Chondrocyte (in vitro differentiated cells): ENCODE measurements at places on chromosomes 2 and 18.

DNA sequence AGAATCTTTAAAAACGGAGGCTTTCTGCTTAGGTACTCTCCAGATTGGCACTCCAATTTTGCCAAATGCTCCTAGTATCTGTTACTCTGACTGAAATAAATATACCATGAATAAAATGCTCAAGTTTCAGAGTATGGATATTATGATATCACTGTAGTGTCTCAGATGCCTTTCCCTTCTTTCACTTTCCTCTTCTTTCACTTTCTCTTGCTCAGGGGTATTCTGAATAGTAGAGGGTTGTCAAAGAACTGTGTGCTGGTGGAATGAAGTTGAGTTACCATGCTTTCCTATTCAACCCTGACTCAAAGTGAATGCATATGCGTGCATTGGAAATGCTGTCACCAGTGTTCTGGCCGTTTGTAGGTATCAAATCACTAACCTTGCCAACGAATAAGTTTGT, 1015.2 kb upstream of the FANCL start:
- H3K4me3 ChIP-seq, result no peak overlapping the region
- no peaks in the 10 kb centered on the region for H3K4me1 ChIP-seq
- no peak for DNase-seq
- H3K27ac ChIP-seq, result no peak overlapping the region
- H3K36me3 ChIP-seq, result no peaks in the 10 kb centered on the region
- peaks cover 2% of the 10 kb centered on the region for H3K27me3 ChIP-seq

DNA sequence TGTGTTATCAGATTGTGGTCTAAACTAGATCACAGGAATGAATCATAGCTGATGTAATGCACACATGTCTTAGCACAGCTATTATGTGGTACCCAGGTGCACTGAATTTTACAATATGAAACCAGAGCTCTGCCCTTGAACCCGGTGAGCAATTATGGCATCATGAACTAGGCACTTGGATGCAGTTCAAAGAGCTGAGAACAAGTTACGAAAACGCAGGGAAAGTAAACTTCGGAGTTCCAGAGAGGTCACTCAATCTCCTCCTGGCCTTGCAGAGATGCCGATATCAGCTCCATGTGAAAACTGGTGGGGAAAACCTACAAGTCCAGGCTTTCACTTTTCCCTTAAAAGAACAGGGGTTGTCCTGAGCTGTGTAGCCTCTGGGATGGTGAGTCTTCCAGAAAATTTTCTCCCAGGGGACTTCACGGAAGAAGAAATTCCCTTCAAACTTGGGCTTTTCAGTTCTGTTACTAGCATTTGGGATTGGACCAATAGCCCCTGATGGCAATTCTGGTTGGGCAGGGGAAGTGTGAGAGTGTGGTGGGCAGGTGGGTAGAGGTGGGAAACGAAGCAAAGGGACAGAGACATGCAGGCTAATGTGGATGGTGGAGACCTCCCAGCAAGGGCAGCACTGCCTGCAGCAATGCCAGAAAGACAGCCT, 71.1 kb upstream of the SH3BP4 start:
- H3K4me3 ChIP-seq, result no peak overlapping the region
- DNase-seq, result no peak
- peaks cover 3% of the 10 kb centered on the region for H3K36me3 ChIP-seq
- peaks cover 16% of the 10 kb centered on the region for H3K4me1 ChIP-seq
- H3K27ac ChIP-seq, result no peak overlapping the region

DNA sequence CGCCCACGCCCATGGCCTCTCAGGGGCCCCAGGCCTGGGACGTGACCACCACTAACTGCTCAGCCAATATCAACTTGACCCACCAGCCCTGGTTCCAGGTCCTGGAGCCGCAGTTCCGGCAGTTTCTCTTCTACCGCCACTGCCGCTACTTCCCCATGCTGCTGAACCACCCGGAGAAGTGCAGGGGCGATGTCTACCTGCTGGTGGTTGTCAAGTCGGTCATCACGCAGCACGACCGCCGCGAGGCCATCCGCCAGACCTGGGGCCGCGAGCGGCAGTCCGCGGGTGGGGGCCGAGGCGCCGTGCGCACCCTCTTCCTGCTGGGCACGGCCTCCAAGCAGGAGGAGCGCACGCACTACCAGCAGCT, 2.4 kb downstream of the B3GNT7 start:
- no peaks in the 10 kb centered on the region for H3K36me3 ChIP-seq
- no peak overlapping the region for H3K27ac ChIP-seq
- DNase-seq, result no peak
- H3K4me3 ChIP-seq, result no peak overlapping the region
- H3K4me1 ChIP-seq, result peaks cover 19% of the 10 kb centered on the region

DNA sequence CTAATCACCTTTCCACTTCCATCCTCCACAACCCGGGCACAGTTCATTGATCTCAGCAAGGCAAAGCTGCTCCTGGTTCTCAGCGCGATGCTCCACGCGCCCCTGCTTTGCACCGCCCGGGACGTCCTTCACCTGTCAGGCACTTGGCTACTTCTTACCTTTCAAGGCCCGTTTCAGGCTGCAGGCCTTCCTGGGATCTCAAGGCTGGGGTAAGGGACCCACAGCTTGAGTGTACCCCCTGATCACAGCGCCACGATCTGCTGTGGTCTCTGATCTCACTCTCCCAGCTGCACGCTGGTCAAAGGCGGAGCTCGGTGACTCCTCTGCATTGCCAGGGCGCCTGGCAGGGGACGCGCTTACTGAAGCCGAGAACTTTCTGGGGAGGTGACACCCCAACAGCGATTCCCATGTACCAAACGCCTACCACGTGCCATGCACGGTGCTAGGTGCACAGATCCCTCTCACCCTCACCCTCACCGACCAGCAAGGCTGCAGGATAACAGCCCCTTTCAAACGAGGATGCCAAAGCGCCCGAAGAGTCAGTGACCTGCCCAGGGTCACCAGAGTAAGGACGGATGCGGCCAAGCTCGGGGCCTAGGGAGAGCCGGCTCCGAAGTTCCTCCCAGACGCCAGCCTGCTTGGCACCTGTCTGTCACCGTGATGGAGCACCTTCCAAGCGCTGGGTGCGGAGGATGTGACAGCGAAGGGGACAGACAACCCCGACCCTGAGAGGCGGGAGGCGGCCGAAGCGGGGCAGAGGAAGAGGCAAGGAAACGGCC, 818 bp downstream of the ITGB1BP1 start:
- H3K36me3 ChIP-seq, result no peaks in the 10 kb centered on the region
- no peaks in the 10 kb centered on the region for H3K27me3 ChIP-seq
- peaks cover 29% of the 10 kb centered on the region for H3K4me1 ChIP-seq
- H3K27ac ChIP-seq, result peak overlapping the region; percentile 81
- no peak for DNase-seq

- H3K4me1 ChIP-seq, result no peaks in the 10 kb centered on the region
- peaks cover 12% of the 10 kb centered on the region for H3K27me3 ChIP-seq
- no peak for DNase-seq
- no peak overlapping the region for H3K27ac ChIP-seq
- H3K4me3 ChIP-seq, result no peak overlapping the region
- H3K36me3 ChIP-seq, result no peaks in the 10 kb centered on the region
These were observed 184.0 kb downstream of the PDE11A start for GRCh38 chr2:177888581-177888980.

GRCh38 chr18:48656582-48656981, 117.8 kb downstream of the CTIF start:
- H3K4me3 ChIP-seq, result no peak overlapping the region
- H3K27me3 ChIP-seq, result no peaks in the 10 kb centered on the region
- H3K36me3 ChIP-seq, result peaks cover 3% of the 10 kb centered on the region

DNA sequence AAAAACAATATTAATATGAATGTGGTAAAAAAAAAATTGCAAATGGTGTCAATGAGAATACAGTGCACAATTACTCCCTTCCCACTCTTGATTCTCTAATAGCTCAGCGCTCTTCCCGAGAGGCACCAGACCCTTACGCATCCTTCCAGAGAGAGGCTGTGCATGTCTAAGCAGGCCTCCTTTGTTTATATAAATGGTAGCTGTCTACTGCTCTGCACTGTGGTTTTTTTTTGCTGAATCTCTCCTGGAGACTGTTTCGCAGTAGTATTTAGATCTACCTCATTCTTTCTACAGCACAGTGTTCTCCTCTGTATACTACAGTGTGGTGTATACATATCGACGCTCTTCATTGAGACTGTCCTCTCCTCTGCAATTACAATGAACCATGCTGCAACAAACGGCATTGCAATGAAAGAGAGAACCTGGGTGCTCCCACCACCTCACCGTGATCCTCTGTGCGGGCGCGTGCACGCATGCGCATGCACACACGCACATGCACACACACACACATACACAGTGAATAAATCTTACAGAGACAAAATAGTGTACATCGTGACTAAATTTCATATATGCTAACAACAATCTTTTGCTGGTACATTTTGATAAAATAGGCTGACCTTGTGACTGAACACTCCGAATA, 19.4 kb downstream of the SEPTIN10 start:
- peaks cover 3% of the 10 kb centered on the region for H3K36me3 ChIP-seq
- H3K27me3 ChIP-seq, result no peaks in the 10 kb centered on the region
- H3K4me3 ChIP-seq, result no peak overlapping the region
- DNase-seq, result no peak

GRCh38 chr18:13273800-13274199, 55.2 kb downstream of the LDLRAD4 start:
- peaks cover 3% of the 10 kb centered on the region for H3K36me3 ChIP-seq
- peak; percentile 46 for DNase-seq
- H3K27ac ChIP-seq, result peak overlapping the region; percentile 78
- H3K4me1 ChIP-seq, result peaks cover 87% of the 10 kb centered on the region
- no peaks in the 10 kb centered on the region for H3K27me3 ChIP-seq
- no peak overlapping the region for H3K4me3 ChIP-seq

GRCh38 chr2:1648241-1649102, 95.8 kb downstream of the PXDN start:
- no peak overlapping the region for H3K27ac ChIP-seq
- H3K27me3 ChIP-seq, result no peaks in the 10 kb centered on the region
- H3K4me3 ChIP-seq, result no peak overlapping the region
- peaks cover 13% of the 10 kb centered on the region for H3K4me1 ChIP-seq
- peaks cover 41% of the 10 kb centered on the region for H3K36me3 ChIP-seq

DNA sequence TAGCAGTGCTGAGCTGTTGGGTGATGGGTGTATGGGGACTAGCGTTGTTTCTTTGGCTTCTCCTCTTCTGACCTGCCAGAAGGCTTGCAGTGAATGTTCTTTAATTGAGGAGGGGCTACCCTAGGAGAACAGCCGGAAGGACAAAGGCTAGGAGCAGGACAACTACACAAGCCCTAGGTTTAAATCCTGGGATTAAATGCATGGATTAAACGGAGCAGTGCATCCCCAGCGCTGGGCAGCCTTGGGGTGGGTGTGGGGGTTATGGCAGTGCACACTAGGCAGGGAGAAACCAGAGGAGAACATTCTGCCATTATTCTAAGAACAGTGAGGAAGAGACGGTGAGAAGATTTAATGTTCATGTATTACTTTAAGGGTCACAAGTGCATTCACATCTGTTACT, 86.4 kb upstream of the MCFD2 start:
- no peak overlapping the region for H3K4me3 ChIP-seq
- peaks cover 35% of the 10 kb centered on the region for H3K4me1 ChIP-seq
- peaks cover 24% of the 10 kb centered on the region for H3K36me3 ChIP-seq

DNA sequence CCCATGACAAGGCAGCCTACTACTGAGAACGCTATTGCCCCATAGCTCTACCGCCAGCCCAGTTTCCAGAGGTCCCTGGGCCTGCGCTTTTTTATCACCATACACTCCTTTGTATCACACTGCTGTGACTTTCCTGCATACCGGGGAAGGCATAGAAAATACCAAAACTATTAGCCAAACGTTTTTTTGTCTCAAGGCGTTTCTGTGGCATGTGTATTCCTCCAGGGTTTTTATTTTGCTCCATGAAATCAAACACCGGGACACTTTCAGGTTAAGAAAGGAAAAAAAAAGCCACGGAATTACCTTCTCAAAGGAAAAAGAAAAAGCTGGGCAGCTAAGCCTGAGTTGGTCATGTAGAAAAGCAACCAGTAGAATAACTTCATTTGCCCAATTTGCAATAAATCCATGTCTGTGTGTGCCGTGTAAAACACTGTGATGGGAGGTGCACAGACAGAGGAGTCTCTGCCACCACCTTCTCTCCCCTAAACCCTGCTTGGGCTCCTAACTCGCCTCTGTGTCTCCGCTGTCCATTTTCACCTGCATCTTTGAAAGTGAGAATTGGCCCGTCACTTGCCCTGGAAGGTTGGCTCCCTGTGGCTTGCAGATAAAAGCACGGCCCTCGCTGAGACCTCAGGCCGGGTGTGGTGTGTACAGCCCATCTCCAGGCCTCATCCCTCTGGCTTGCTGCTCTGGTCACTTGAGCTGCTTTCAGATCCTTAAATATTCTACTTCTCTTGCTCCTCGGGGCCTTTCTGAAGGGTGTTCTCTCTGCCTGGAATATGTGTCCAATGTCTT, 1.7 kb downstream of the AMER3 start:
- peak overlapping the region; percentile 12 for H3K4me3 ChIP-seq
- no peaks in the 10 kb centered on the region for H3K36me3 ChIP-seq
- peaks cover 2% of the 10 kb centered on the region for H3K4me1 ChIP-seq
- DNase-seq, result no peak
- no peak overlapping the region for H3K27ac ChIP-seq
- peaks cover 60% of the 10 kb centered on the region for H3K27me3 ChIP-seq

- peak overlapping the region; percentile 38 for H3K27ac ChIP-seq
- H3K27me3 ChIP-seq, result no peaks in the 10 kb centered on the region
- H3K36me3 ChIP-seq, result peaks cover 28% of the 10 kb centered on the region
- H3K4me3 ChIP-seq, result no peak overlapping the region
These were observed 46.4 kb upstream of the NARS1 start for GRCh38 chr18:57668021-57668420.

- peaks cover 48% of the 10 kb centered on the region for H3K27me3 ChIP-seq
- H3K4me3 ChIP-seq, result no peak overlapping the region
- H3K36me3 ChIP-seq, result no peaks in the 10 kb centered on the region
- DNase-seq, result no peak
- H3K27ac ChIP-seq, result no peak overlapping the region
These were observed 35.1 kb downstream of the LOXHD1 start for GRCh38 chr18:46621871-46622270.

DNA sequence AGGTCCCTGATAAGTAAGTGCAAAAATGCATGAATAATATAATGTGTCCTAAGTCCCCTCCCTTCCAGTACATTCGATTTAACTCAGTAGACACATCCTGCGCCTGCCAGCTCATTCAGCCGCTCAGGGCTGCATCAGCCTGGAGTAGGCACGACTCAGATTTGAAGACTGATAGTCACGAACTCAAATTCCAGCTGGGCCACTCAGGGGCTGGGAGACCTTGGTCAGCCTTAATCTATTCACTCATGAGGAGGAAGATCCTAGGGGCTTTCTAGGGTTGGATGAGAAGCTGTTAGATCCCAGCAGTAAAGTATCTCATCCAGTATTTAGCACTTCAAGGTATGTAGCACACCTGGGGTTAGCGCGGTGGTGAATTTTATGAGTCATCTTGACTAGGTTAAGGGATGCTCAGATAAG, 98.9 kb upstream of the ODC1 start:
- no peaks in the 10 kb centered on the region for H3K36me3 ChIP-seq
- peaks cover 17% of the 10 kb centered on the region for H3K27me3 ChIP-seq
- no peak overlapping the region for H3K27ac ChIP-seq
- H3K4me1 ChIP-seq, result peaks cover 7% of the 10 kb centered on the region
- no peak for DNase-seq
- H3K4me3 ChIP-seq, result no peak overlapping the region

- no peak overlapping the region for H3K4me3 ChIP-seq
- DNase-seq, result no peak
- no peaks in the 10 kb centered on the region for H3K4me1 ChIP-seq
- no peaks in the 10 kb centered on the region for H3K36me3 ChIP-seq
- no peak overlapping the region for H3K27ac ChIP-seq
These were observed 150.4 kb downstream of the NR4A2 start for GRCh38 chr2:156182132-156182531.

GRCh38 chr2:160837416-160837815, 322.8 kb upstream of the TANK start:
- no peak for DNase-seq
- H3K27me3 ChIP-seq, result no peaks in the 10 kb centered on the region
- H3K4me3 ChIP-seq, result no peak overlapping the region
- peaks cover 17% of the 10 kb centered on the region for H3K4me1 ChIP-seq
- H3K27ac ChIP-seq, result peak overlapping the region; percentile 84

- no peak for DNase-seq
- H3K27ac ChIP-seq, result no peak overlapping the region
- H3K36me3 ChIP-seq, result no peaks in the 10 kb centered on the region
These were observed 12.5 kb upstream of the TMEM185B start for GRCh38 chr2:120235681-120236080.
